Endothelial cell (in vitro differentiated cells): ENCODE measurements at places on chromosomes 5 and 9.

DNA sequence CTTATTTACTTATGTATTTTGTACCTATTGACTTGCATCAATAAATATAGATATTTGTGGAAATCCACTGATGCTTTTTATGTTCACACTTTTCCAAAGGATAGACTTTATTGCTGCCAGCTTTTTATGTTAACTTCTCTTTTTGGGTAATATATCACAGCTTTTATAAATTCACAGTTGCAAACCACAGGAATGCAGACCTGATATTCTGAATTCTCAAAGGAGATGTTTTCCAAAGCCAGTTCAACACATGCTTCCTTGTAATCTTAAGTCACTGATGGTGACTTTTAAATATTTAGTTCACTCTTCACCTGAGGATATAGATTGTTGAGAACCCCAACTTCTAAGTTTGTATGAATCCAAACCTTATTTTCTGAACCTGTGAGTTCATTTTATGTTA is 223.4 kb upstream of the PRR16 start:
- H3K27ac ChIP-seq = no peak overlapping the region
- H3K36me3 ChIP-seq = no peaks in the 10 kb centered on the region

GRCh38 chr9:119412399-119412798 is 43.2 kb upstream of the BRINP1 start:
- DNase-seq = no peak
- no peak overlapping the region for H3K4me3 ChIP-seq
- H3K36me3 ChIP-seq = no peaks in the 10 kb centered on the region
- H3K27me3 ChIP-seq = no peaks in the 10 kb centered on the region
- no peaks in the 10 kb centered on the region for H3K4me1 ChIP-seq
- no peak overlapping the region for H3K27ac ChIP-seq

GRCh38 chr5:159310511-159310910 is 19.8 kb downstream of the IL12B start:
- H3K36me3 ChIP-seq = no peaks in the 10 kb centered on the region
- DNase-seq = peak; percentile 37
- H3K4me3 ChIP-seq = no peak overlapping the region
- H3K4me1 ChIP-seq = no peaks in the 10 kb centered on the region
- peaks cover 4% of the 10 kb centered on the region for H3K27me3 ChIP-seq

DNA sequence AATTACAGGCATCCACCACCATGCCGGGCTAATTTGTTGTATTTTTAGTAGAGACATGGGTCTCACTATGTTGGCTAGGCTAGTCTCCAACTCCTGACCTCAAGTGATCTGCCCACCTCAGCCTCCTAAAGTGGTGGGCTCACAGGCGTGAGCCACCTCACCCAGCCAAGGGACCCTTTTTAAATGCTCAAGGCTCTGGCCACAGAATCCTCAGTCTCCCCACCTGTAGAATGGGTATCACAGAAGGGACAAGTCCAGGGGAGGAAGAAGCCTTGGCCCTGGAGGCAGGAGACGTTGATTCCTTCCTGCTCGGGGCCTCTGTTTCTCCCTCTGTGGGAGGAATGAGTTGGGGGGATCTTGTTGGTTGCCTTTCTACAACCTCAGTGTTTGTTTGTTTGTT is 45.7 kb downstream of the GTF3C4 start:
- no peak overlapping the region for H3K27ac ChIP-seq
- DNase-seq = no peak
- peaks cover 32% of the 10 kb centered on the region for H3K4me1 ChIP-seq
- H3K36me3 ChIP-seq = no peaks in the 10 kb centered on the region
- H3K27me3 ChIP-seq = no peaks in the 10 kb centered on the region
- no peak overlapping the region for H3K4me3 ChIP-seq

- H3K4me1 ChIP-seq = peaks cover 7% of the 10 kb centered on the region
- no peak overlapping the region for H3K4me3 ChIP-seq
- H3K36me3 ChIP-seq = no peaks in the 10 kb centered on the region
- no peak for DNase-seq
- H3K27ac ChIP-seq = no peak overlapping the region
These were observed 14.0 kb downstream of the IL33 start for GRCh38 chr9:6229619-6230018.

- H3K36me3 ChIP-seq = peaks cover 7% of the 10 kb centered on the region
- H3K27ac ChIP-seq = no peak overlapping the region
- H3K27me3 ChIP-seq = no peaks in the 10 kb centered on the region
- peaks cover 4% of the 10 kb centered on the region for H3K4me1 ChIP-seq
These were observed 78.5 kb downstream of the ERP44 start for GRCh38 chr9:100020121-100020795.

GRCh38 chr9:134338394-134339182 is 12.3 kb downstream of the RXRA start:
- no peak for DNase-seq
- peaks cover 19% of the 10 kb centered on the region for H3K27me3 ChIP-seq
- H3K4me1 ChIP-seq = peaks cover 29% of the 10 kb centered on the region
- H3K4me3 ChIP-seq = no peak overlapping the region
- H3K36me3 ChIP-seq = peaks cover 9% of the 10 kb centered on the region

DNA sequence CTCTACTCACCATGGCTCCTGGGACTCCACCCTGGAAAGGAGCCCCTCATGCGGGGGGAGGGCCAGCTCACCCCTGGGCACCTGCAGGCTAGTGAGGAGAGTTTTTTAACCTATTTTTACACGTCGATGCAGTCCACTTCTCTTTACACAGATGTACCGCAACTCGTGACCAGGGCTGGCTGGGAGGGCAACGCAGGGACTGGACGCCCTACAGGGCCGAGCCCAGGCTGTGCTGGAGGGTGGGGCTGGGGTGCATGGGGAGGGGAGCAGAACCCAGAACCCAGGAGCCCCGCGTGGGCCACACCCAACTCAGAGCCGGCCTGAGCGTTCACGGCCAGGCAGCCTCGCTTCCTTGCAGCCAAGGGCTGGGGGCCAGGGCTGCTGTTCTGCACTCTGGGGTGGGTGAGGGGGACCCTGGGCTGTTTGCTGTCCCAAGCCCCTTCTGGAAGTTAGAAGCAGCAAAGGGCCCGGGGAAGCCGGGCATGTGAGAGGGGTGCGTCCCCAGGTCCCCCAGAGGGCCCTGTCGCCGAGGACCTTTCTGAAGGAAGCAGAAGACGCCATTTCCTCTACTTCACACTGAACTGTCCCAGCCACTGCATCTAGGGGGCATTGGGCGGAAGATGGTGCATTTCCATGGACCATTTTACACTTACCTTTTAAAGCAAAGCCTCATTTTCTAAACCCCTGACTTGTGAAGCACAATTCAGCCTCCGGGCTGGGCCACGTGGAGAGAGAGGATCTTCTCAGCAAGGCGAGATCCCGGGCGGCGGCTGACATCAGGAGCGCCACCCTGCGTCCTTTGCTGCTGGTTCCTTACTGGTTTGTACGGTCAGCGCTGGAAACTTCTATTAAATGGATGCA is 90.5 kb downstream of the KCNT1 start:
- DNase-seq = no peak
- peaks cover 7% of the 10 kb centered on the region for H3K27me3 ChIP-seq
- no peaks in the 10 kb centered on the region for H3K36me3 ChIP-seq
- no peak overlapping the region for H3K27ac ChIP-seq
- no peak overlapping the region for H3K4me3 ChIP-seq
- peaks cover 3% of the 10 kb centered on the region for H3K4me1 ChIP-seq

- H3K4me1 ChIP-seq = no peaks in the 10 kb centered on the region
- H3K4me3 ChIP-seq = no peak overlapping the region
- H3K27me3 ChIP-seq = peaks cover 2% of the 10 kb centered on the region
- no peaks in the 10 kb centered on the region for H3K36me3 ChIP-seq
- DNase-seq = no peak
- no peak overlapping the region for H3K27ac ChIP-seq
These were observed 245.9 kb downstream of the SYK start for GRCh38 chr9:91047529-91047928.

GRCh38 chr5:79702606-79703380 is 13.2 kb downstream of the CMYA5 start:
- H3K4me1 ChIP-seq = no peaks in the 10 kb centered on the region
- H3K27ac ChIP-seq = no peak overlapping the region
- H3K4me3 ChIP-seq = no peak overlapping the region
- DNase-seq = peak; percentile 54
- no peaks in the 10 kb centered on the region for H3K36me3 ChIP-seq

DNA sequence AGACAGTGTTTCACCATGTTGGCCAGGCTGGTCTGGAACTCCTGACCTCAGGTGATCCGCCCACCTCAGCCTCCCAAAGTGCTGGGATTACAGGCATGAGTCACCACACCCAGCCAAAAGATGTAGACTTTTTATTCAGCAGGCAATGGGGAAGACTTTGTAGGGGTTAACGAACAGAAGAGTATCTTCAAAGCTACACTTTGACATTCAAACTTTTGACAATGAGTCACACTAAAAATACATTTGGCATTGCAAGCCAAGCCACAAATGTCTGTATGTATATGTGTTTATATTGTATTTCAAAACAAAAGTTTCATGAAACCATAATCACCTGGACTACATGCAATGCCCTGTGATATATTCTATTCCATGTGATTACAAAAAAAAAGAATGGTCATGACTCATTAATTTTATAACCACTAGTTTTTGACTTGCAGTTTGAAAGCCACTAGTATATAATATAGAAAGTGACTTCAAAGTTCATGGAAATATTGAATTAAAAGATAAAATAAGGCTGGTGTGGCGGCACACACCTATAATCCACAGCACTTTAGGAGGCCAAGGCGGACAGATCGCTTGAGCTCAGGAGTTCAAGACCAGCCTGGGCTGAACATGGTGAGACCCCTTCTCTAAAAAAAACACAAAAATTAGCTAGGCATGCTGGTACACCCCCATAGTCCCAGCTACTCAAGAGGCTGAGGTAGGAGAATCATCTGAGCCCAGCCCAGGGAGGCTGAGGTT is 8.3 kb downstream of the DIMT1 start:
- no peaks in the 10 kb centered on the region for H3K27me3 ChIP-seq
- H3K27ac ChIP-seq = no peak overlapping the region
- H3K4me1 ChIP-seq = no peaks in the 10 kb centered on the region
- H3K36me3 ChIP-seq = peaks cover 21% of the 10 kb centered on the region
- H3K4me3 ChIP-seq = no peak overlapping the region
- DNase-seq = no peak

GRCh38 chr9:68950689-68951088 is 63.2 kb downstream of the PRKACG start:
- H3K4me3 ChIP-seq = no peak overlapping the region
- no peak for DNase-seq
- H3K4me1 ChIP-seq = peaks cover 60% of the 10 kb centered on the region
- no peaks in the 10 kb centered on the region for H3K36me3 ChIP-seq
- peak overlapping the region; percentile 50 for H3K27ac ChIP-seq

- H3K36me3 ChIP-seq = no peaks in the 10 kb centered on the region
- H3K27me3 ChIP-seq = peaks cover 2% of the 10 kb centered on the region
- no peak overlapping the region for H3K4me3 ChIP-seq
- H3K27ac ChIP-seq = no peak overlapping the region
- no peaks in the 10 kb centered on the region for H3K4me1 ChIP-seq
These were observed 1.2 kb downstream of the TPPP start for GRCh38 chr5:691817-692528.

GRCh38 chr9:68706363-68707201 is 1.5 kb downstream of the PIP5K1B start:
- peaks cover 4% of the 10 kb centered on the region for H3K36me3 ChIP-seq
- peak overlapping the region; percentile 91 for H3K4me3 ChIP-seq
- H3K27me3 ChIP-seq = peaks cover 7% of the 10 kb centered on the region
- H3K4me1 ChIP-seq = peaks cover 6% of the 10 kb centered on the region
- no peak for DNase-seq
- H3K27ac ChIP-seq = no peak overlapping the region

DNA sequence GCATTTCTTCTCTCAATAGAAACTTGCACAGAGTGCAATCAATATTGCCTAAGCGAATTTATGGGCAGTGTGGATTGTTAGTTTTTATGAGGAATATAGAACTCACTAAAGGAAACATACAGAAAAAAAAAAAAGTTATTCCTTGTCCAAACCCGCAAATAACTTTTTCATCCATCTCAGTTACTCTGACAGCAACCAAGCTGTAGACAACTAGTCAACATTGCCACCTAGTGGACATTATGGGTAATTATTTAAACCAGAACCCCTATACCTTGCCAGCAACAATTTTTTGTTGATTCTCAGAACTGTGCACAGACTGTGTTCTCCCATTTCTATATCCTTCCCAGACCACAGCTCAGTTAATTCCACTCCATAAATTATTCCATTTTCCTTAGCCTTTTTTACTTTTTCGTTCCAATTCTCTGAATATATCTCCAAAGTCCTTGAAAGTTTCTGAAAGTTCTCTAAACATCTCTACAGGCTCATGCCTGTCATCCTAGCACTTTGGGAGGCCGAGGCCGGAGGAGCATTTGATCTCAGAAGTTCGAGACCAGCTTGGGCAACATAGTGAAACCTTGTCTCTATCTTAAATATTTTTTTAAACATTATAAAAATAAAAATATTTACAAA is 2.6 kb upstream of the AFAP1L1 start:
- no peak overlapping the region for H3K4me3 ChIP-seq
- H3K36me3 ChIP-seq = peaks cover 13% of the 10 kb centered on the region
- H3K27me3 ChIP-seq = peaks cover 11% of the 10 kb centered on the region

- no peak overlapping the region for H3K4me3 ChIP-seq
- no peak overlapping the region for H3K27ac ChIP-seq
- no peaks in the 10 kb centered on the region for H3K36me3 ChIP-seq
- no peaks in the 10 kb centered on the region for H3K4me1 ChIP-seq
These were observed 113.3 kb downstream of the SNX18 start for GRCh38 chr5:54630738-54631359.

- H3K4me1 ChIP-seq = peaks cover 23% of the 10 kb centered on the region
- peaks cover 13% of the 10 kb centered on the region for H3K36me3 ChIP-seq
- no peaks in the 10 kb centered on the region for H3K27me3 ChIP-seq
- DNase-seq = no peak
- H3K27ac ChIP-seq = no peak overlapping the region
These were observed 4.2 kb downstream of the ZNF79 start for GRCh38 chr9:127428348-127428747.

GRCh38 chr9:18771011-18771410 is 262.0 kb downstream of the SAXO1 start:
- H3K4me3 ChIP-seq = no peak overlapping the region
- H3K27me3 ChIP-seq = no peaks in the 10 kb centered on the region
- H3K4me1 ChIP-seq = peaks cover 14% of the 10 kb centered on the region
- no peak overlapping the region for H3K27ac ChIP-seq
- H3K36me3 ChIP-seq = peaks cover 4% of the 10 kb centered on the region

- H3K4me1 ChIP-seq = peaks cover 5% of the 10 kb centered on the region
- no peaks in the 10 kb centered on the region for H3K36me3 ChIP-seq
- H3K27me3 ChIP-seq = peaks cover 2% of the 10 kb centered on the region
- no peak overlapping the region for H3K4me3 ChIP-seq
- no peak for DNase-seq
These were observed 100.7 kb downstream of the DRD1 start for GRCh38 chr5:175343308-175343707.

GRCh38 chr9:127664678-127665507 is 41.9 kb upstream of the CFAP157 start:
- no peaks in the 10 kb centered on the region for H3K27me3 ChIP-seq
- H3K4me1 ChIP-seq = no peaks in the 10 kb centered on the region
- peak overlapping the region; percentile 71 for H3K27ac ChIP-seq
- DNase-seq = no peak
- H3K4me3 ChIP-seq = peak overlapping the region; percentile 22
